ENCODE measurements at places on chromosomes 12 and 14. TPM values are rescaled to one million over a fixed set of nuclear protein-coding genes. Genes with fewer than 3 reads are reported as not detected.

JPH4 gene
- polyA plus RNA-seq = 0.15 TPM

FAM181A gene
- not detected for polyA plus RNA-seq

CMTM5 gene
- 0.80 TPM for polyA plus RNA-seq

TSPAN9 gene
- polyA plus RNA-seq = not detected

NFE2 gene
- polyA plus RNA-seq = 0.44 TPM

TULP3 gene
- 10.0 TPM for polyA plus RNA-seq

KCNJ8 gene
- polyA plus RNA-seq = not detected

PYGL gene
- polyA plus RNA-seq = 0.20 TPM

STXBP6 gene
- not detected for polyA plus RNA-seq

KRT3 gene
- not detected for polyA plus RNA-seq

ASB2 gene
- 3.8 TPM for polyA plus RNA-seq

SYNJ2BP gene
- polyA plus RNA-seq = 13.7 TPM

MANSC4 gene
- 0.45 TPM for polyA plus RNA-seq

PTMS gene
- polyA plus RNA-seq = 2.5 TPM

GALNT9 gene
- polyA plus RNA-seq = 1.5 TPM

DLK1 gene
- not detected for polyA plus RNA-seq

CAPZA3 gene
- not detected for polyA plus RNA-seq

IL31 gene
- polyA plus RNA-seq = not detected

C12orf56 gene
- not detected for polyA plus RNA-seq

TRHDE gene
- not detected for polyA plus RNA-seq

OAS3 gene
- 12.9 TPM for polyA plus RNA-seq

PRKAB1 gene
- polyA plus RNA-seq = 53.8 TPM

KRT8 gene
- not detected for polyA plus RNA-seq

SMCO2 gene
- polyA plus RNA-seq = not detected

All from IgD-negative memory B cell (primary cell).